BJ (cell line): ENCODE measurements at places on chromosomes 16 and 17.

GRCh38 chr16:9907752-9908151 lies 274.5 kb downstream of the GRIN2A start:
- no peak for DNase-seq

DNA sequence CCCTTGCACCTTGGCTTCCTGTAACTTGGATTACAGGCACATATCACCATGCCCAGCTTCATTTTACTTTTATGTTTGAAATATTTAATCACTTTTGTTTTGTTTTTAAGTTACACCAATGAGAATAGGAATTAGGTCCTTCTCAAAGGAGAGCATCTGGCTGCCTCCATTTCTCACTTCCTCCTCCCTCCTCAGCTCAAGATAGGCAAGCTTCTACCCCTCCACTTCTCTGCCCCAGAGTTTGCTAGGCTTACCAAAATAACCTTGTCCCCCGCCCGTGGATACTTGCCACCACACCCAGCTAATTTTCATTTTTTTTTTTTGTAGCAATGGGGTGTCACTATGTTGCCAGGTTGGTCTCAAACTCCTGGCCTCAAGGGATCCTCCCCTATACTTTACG lies 17.9 kb downstream of the GABARAPL2 start:
- no peak for DNase-seq

- DNase-seq = no peak
These were observed 4.7 kb upstream of the TEKT3 start for GRCh38 chr17:15346066-15346595.

DNA sequence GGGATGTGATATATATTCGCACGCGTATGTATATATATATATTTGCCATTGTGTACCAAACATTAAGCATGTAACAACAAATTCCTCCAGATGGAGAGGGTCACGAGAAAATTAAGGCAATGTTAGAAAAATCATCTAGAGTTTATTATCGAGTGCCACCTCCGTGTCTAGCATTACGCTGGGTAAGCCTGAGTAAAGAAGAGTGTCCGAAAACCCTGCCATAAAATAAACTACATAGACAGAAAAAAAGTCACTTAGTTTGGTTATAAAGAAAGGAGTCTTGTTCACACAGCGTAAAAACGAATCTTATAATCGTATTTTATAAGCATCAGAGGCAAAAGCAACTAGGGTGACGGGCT lies 644 bp upstream of the RHOT1 start:
- DNase-seq = no peak

DNA sequence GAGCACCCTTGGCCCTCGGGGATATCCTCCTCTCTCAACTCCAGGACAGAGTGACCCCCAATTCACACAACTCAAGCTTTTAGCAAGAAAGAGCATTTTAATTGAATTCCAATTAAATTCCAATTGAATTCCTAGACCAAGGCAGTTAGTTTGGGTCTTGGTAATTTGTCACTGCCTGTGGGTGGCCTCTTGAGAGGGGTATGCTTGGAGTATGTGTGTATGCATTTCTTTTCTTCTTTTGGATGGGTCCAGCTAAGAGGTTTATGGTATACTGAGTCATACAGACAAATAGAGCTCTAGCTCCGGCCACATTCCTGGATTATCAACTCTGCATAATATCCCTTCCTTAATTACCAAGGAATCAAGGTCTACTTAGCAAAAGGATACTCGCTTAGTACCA lies 136.7 kb downstream of the PCTP start:
- DNase-seq = no peak

- DNase-seq = no peak
These were observed 218.6 kb upstream of the CDH8 start for GRCh38 chr16:62254847-62255246.

DNA sequence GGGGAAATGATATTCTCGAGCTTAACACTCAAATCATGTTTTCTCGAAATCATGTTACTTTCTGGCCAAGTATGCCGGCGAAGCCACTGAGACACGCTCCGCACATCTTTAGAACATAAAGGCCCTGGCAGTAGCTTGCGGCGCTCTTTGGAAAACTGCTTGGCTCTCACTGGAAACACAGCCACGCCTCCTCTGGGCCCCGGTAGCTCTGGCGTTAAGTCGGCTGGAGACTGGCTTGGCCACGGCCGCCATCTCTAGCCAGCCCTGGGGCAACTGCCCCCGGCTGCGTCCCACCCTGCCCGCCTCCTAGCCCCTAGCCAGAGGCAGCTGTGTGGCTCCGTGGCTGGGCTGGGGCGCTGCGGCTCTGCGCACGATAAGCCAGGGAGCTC lies 9.2 kb upstream of the BAIAP2 start:
- no peak for DNase-seq

DNA sequence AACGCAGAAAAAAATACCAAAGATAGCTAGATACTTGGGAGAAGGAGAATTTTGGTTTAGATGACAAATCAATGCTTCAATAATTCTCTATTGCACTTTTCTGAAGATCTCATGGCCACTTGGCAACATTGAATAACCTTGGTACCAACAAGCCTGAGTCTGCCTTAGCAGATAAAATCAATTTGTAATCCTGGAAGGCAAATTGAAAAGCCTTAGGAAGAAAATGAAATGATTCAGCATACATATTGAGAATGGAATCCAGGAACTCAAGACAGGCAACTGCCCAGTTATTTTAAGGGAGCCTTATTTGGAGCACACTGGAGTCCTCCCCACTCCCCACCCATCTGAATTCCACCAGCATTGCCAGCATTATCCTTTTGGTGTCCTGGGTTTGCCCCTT lies 109.3 kb upstream of the SOX9 start:
- no peak for DNase-seq
